ENCODE measurements at places on chromosomes 4 and X.

GRCh38 chrX:545452-545885 lies 85.1 kb upstream of the SHOX start:
- DNase-seq: no peak

GRCh38 chr4:16136827-16137226 lies 53.0 kb upstream of the PROM1 start:
- no peak for DNase-seq

GRCh38 chr4:138572007-138572406 lies 329.9 kb upstream of the SLC7A11 start:
- DNase-seq: no peak

- no peak for DNase-seq
Observed at GRCh38 chrX:17020851-17021821, 74.7 kb downstream of the REPS2 start.

DNA sequence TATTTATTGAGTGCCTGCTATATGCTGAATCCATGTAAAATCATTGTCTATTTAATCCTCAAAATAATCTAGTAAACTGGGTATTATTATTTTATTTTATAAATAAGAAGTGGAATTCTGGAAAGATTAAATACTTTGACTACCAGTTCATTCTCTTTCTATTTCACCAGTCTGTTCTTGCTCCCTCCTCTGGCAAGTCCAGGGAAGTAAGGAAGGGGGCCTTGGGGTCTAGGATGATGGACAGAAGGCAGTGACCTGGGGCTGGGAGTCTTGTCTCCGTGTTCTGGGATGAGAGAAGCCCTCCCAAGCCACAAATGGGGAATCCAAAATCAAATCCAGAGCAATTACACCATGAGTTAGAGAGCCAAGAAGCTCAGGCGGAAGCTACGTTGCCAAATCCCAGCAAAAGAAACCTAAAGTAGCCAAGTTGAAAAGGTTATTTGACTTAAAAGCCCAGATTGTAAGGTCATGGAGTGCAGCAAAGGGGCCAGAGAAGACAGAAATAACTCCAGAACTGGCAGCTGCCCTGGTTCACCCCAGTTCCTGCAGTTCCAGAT lies 28.3 kb upstream of the PARM1 start:
- no peak for DNase-seq

GRCh38 chrX:24676403-24677024 lies 17.2 kb upstream of the POLA1 start:
- DNase-seq: no peak

DNA sequence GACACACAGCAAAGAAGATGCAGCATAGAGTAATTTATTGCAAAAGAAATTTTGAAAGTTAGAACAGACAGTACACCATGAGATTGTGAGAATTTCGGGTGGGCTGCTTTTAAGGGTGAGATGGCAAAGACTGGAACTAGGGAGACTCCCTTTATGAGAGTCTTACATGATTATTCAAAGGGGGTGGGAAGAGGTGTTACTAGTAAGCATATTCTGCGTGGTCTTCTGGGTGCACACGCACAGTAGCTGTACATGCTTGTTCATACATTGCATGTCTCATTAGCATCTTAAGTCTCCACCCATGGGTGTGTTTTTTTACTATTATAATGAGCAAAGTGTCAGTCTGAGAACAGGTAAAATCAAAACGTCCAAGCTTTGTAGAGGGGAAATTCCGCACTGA lies 49.4 kb upstream of the USP38 start:
- DNase-seq: no peak

DNA sequence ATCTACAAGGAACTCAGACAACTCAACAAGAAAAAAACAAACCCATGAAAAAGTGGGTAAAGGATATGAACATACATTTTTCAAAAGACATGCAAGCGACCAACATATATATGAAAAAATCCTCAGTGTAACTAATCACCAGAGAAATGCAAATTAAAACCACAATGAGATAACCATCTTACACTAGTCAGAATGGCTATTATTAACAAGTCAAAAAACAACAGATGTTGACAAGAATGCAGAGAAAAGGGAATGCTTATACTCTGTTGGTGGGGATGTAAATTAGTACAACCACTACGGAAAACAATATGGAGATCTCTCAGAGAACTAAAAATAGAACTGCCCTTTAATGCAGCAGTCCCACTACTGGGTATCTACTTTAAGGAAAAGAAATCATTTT lies 12.1 kb downstream of the NIPAL1 start:
- no peak for DNase-seq

- DNase-seq: no peak
Observed at GRCh38 chr4:181523973-181524372, 719.2 kb upstream of the TENM3 start.

- no peak for DNase-seq
Observed at GRCh38 chr4:147957446-147957845, 225.6 kb downstream of the ARHGAP10 start.

- DNase-seq: no peak
Observed at GRCh38 chrX:129719268-129719667, 19.5 kb upstream of the XPNPEP2 start.

GRCh38 chr4:137226221-137226620 lies 306.1 kb downstream of the PCDH18 start:
- DNase-seq: no peak

- no peak for DNase-seq
Observed at GRCh38 chr4:187999406-187999932, 3.9 kb downstream of the ZFP42 start.

- DNase-seq: no peak
Observed at GRCh38 chrX:56029691-56030090, 202.5 kb upstream of the KLF8 start.

DNA sequence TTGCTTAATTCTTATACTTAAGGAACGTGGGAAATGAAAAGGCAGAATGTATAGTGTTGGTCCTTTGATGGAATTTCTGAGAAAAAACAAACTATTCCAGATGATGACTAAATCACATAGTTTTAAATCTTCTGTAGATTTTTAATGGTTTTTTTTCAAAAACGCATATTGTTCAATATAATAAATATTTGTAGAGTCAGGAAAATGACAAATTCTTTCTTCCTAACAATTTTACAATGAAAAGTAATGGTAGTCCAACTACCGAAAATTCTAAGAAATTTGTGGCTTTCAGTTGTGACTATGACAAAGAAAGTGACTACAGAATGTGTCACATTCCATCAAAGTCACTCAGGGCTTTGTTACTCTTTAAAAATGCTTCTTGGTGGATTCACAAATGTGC lies 164.8 kb upstream of the PITX2 start:
- no peak for DNase-seq

GRCh38 chrX:24392709-24393108 lies 32.3 kb downstream of the SUPT20HL1 start:
- DNase-seq: no peak

- DNase-seq: no peak
Observed at GRCh38 chr4:41281038-41281634, 24.4 kb downstream of the UCHL1 start.

DNA sequence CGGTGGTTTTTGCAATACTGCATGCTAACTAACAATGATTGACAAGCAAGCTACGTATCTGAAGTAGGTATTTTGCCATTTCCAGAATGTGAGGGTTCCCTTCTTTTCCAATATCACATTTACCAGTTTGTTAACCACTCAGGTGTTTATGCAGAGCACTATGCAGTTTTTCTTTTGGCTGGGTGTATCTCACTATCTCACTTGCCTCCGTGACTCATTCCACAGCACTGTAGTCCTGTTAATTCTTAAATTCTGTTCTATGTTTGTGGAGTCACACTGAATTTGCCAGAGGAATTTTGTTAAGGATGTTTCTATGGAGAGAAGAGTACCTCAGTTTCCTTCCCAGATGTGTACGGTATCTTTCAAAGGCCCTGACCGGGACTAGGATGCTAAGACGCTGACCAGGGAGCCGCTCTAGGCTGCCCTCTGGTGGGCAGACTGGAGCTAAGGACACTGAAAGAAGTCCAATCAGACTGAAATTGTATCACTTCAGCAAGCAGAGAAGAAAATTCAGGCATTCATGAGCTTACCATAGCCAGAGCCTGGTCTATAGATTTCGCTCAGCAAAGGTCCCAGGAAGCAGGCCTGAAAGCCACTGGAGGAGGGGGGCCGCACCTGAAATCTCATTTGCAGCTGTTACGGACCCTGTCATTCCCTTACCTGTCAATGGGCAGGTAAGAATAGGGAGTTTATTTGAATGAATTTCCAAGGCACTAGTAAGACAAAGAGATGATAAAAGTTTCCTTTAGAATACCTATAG lies 388.4 kb upstream of the SPOCK3 start:
- peak; percentile 26 for DNase-seq

DNA sequence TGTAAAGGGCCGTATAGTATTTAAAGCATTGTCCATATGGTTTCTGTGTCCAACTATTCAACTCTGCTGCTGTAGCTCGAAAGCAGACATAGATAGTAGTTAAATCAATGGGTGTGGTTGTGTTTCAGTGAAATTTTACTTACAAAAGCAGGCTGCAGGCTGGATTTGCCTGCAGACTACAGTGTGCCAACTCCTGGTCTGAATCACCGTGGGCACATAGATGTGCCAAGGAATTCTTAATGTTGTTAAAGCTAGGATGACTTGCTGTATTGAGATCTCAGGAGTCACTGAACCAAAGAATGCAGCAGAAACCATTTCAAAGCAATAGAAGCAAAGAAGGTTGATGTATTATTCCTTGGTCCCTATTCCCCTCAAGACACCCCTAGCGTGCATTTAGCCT lies 379.0 kb downstream of the STIM2 start:
- no peak for DNase-seq

DNA sequence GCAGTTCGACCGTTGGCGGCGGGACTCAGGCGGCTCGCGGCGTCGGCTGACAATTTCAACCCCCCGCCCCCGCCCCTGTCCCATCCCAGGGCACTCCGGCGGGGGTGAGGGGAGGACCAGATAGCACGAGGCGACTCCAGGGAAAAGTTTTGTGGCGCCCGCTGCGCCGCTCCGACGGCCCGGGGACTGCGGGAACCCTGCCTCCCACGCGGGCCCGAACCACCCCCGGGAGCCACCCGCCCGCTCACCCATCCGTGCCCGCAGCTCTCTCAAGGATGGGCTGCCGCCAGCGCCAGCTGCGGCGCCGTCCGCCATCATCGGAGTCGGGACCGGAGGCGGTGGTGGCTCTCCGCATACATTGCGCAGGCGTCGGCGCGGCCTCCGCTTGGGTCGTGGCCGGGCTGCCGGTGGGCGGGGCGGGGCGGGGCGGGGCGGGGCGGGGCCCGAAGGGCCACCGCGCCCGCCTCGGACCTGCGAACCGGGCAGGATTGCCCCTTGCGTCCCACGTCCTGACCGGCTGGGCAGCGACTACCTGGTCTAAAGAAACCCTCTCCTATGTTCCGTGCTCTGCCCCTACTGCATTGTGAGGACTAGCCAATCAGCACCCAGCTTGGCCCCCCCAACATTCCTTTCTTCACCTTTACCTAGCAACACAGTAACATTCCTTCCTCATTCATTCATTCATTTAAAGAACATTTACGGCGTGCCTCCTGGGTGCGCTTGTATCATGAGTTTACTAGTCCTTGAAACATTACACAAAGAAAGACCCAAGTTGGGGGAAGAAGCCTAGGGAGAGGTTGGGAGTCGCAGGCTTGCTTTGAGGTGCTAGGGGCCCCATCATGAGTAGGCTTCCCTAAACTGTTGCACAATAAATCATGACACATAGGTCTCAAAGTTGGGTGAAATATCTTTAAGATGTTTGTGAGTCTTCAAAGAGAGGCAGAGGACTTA lies at the start of gene MAP7D3:
Gene MAP7D3 (minus strand): TSS at position 360 of the 951 bp plus-strand sequence. CDS start 42 bp downstream, at position 318.
- peak; percentile 5 for DNase-seq

- no peak for DNase-seq
Observed at GRCh38 chr4:152437561-152437960, 98.3 kb downstream of the FBXW7 start.

DNA sequence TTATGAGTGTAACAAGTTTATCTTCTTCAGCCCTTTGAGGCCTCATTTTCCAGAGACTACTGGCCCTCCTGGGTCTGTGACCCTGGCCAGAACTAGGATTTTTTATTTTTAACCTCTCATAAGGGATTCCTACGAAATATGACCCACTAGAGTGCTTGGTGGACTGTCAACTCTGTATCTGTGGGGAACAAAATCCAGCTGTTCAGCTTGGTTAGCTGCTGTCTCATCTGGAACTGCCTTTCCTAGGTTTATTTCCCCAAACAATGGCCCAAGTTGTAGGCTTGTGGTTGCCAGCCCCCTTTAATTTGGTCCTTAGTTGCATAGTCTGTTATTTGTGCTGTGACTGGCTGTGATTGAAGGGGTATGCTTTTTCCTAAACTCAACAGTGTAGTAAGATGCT lies 56.2 kb downstream of the NHS start:
- no peak for DNase-seq

DNA sequence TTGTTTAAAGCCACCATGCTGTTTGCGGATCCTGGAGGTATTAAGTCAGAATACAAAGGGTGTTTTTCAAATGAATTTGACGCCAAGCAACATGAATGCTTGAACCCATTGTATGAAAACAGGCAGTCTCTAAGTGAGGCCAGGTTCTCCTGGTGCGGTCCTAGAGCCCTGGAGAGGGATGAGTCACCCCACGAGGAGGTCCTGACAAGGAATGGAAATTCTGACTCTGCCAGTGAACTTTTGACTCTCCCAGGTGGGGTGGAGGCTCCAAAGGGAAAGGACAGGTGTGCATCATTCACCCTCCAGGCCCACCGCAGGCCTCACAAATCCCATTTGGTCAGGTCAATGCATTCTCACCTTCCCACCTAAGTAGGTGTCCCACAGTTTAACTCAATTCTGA lies 1.5 kb downstream of the TRIM2 start:
- no peak for DNase-seq

GRCh38 chrX:41350976-41351569 lies 17.1 kb downstream of the DDX3X start:
- DNase-seq: no peak

DNA sequence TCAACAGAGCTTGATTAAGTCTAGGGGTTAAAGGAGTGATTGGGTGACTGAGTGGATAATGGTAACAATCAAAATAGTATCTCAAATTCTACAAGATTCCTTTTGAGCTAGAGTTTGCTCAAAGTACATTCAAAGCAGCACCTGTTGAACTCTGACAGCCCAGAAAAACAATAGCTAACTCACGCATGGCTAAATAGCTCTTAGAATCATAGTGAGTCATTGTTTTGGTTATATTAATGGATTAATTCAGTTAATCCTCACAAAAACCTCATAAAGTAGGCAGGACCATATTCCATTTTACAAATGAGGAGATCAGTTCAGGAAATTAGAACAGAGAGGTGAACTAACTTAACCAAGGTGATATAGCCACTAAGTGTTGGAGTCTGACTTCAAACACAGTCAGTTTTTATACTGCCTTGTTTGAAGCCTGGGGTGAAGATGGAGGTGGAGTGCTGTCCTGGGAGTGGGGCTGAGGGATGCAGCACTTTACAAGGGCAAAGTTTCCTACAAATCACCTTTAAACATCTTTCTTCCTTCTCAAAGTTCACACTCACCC lies 35.9 kb upstream of the PPM1K start:
- no peak for DNase-seq

- no peak for DNase-seq
Observed at GRCh38 chr4:30847167-30847566, 127.0 kb downstream of the PCDH7 start.

- no peak for DNase-seq
Observed at GRCh38 chrX:30488092-30488491, 89.5 kb downstream of the TASL start.

DNA sequence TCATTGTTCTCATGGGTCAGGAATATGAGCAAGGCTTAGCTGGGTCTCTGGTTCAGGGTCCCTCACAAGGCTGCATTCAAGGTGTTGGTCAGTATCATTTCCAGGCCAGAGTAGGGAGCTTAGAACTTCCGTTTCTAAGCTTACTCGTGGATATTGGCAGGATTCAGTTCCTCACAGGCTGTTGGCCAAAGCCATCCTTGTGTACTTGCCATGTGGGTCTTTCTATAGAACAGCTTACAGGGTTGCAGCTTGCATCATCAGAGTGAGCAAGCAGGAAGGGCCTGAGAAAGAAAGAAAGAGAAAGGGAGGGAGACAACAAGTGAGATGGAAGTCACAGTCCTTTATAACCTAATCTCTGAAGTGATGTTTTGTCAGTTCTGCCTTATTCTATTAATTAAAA lies 5.1 kb upstream of the LIMCH1 start:
- no peak for DNase-seq
